Stimulated activated CD4-positive, alpha-beta T cell treated with anti-CD3 and anti-CD28 coated beads, Interleukin-1b, Interleukin-23, amount 100 ng/mL, for 48 hours (primary cell): ENCODE measurements at places on chromosomes 12 and 14.
A peak's percentile ranks its signal among the peaks of the same experiment; 100 is the strongest.

DNA sequence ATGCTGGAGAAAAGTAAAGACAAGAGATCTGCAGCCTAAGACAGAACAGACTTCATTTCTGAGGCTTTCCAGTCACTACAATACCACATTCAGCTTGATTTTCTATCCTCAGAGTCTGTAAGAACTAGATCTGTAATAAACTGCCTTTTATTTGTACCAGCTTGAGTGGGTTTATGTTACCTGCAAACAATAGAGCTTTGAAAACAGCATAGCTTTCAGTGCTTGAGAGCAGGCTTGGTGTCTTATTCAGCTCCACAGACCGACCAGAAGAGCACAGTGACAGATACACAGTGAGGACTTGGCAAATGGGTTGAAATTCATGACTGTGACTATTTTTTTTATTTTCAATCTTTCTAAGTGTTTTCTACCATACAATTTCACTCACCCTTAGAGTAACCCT is 207.8 kb upstream of the OTX2 start:
- no peak for DNase-seq

GRCh38 chr14:103671911-103672310 is 42.9 kb downstream of the KLC1 start:
- DNase-seq = no peak

GRCh38 chr14:91368776-91369416 is 48.7 kb downstream of the CCDC88C start:
- no peak for DNase-seq

- DNase-seq = no peak
Measured at GRCh38 chr14:102539544-102540314, 30.2 kb upstream of the ANKRD9 start.

- DNase-seq = no peak
Measured at GRCh38 chr14:96953875-96954185, 156.6 kb downstream of the VRK1 start.

DNA sequence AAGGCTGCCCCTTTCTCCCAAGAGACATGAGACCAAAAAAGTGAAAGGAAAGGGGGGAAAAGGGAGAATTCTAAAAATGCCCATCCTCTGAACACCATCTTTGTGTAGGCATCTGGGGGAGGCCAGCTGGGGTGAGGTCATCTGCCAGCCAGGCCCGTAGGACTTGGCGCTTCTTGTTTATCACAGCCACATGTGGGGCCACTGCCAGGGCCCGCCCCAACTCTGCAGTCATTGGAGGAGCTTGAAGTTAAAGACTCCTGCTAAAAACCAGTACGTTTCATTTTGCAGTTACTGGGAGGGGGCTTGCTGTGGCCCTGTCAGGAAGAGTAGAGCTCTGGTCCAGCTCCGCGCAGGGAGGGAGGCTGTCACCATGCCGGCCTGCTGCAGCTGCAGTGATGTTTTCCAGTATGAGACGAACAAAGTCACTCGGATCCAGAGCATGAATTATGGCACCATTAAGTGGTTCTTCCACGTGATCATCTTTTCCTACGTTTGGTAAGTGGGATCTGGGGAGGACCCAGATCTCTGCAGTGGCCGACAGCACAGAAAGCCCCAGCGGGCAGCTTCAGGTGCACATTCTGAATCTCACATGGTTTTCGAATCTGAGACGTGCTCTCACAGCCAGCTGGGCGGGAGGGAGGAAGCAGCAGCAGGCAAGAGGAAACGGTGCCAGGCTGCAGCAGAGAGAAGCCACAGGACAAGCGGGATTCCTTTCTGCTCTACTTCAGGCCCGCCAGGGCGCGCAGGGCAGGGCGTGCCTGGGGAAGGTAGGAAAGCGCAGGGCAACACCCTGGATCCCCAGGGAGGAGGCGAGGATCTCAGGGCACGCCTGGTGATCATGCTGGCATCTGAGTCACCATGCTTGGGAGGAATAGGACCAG is at the start of gene P2RX7:
Gene P2RX7, plus strand, starts transcription at position 276 of the 881 bp plus-strand sequence. Its CDS starts 95 bp downstream, at position 371.
- DNase-seq = peak; percentile 46

- DNase-seq = no peak
Measured at GRCh38 chr12:92844151-92844763, 84.8 kb downstream of the EEA1 start.

GRCh38 chr12:1855241-1855640 is 34.9 kb downstream of the LRTM2 start:
- no peak for DNase-seq

DNA sequence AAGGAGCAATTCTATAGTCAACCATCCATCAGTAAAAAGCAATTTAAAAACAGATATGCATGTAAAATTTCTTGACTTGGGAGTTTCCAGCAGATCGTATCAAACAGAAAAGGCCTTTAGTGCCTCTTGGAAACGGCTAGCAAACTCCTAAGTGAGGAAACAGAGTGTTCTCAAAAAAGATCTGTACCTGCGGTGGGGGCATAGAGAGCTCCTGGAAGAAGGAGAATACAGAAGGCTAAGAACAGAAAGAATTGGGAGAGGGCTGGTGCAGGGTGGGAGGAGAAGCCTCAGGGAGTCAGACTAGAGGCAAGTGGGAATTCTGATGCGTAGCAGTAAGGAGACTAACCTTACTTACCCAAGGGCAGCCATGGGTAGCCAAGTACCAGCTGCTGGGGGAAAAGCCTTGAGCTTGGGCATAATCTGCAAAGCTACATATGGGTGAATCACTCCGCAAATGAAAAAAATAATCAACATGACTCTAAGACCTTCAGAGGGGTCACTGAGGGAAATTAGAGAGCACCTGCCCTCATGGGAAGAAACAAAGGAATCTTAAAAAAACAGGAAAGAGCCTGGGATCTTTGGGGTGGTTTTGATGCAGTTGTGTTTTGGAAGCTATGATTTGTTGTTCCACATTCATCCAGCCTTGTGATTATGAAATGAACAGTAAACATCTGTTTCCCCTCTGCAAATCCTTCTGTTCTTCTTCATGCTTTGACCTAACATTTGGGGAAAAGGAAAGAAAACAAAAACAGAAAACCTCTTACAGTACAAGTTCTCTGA is 10.4 kb downstream of the RHOJ start:
- DNase-seq = no peak

GRCh38 chr14:80942191-80942600 is 658 bp upstream of the CEP128 start:
- no peak for DNase-seq

DNA sequence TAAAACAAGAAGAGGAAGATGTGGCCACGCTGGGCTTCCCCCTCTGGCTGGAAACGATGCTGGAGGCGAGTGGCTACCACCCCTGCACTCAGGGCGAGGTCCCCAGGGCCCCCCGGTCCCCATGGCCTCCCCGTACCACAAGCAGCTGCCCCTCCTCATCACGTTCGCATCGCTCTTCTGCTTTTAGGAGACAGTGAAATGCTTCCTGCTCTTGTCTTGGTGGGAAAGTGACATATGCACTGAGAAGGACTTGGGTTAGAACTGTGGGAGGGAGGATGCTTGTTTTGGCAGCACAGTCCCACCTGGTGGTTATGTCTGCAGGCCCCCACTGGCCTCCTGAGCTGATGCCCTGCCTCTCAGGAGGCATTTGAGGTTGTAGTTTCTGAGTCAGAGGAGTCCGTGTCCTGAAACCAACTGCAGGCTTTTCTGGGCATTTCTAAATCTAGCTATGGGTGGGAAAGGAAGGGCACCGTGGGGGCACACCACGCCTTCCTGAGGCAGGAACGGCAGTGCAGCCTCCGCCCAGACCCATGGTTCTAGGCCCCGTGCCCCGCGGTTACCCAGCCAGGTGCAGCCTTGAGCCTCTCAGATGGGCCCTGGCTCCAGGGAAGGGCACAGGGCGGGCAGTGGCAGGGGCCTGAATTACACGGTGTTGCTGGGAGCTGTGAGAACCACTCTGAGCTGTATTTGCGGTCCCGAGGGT is 139.3 kb downstream of the ADGRD1 start:
- peak; percentile 21 for DNase-seq

- no peak for DNase-seq
Measured at GRCh38 chr12:65209655-65210043, 40.3 kb downstream of the LEMD3 start.

GRCh38 chr14:100287202-100287997 is 18.8 kb downstream of the SLC25A29 start:
- DNase-seq = no peak

GRCh38 chr12:124993626-124994436 is at the start of gene BRI3BP:
Gene BRI3BP (plus strand): TSS chr12:124993645. CDS start chr12:124993791, 146 bp downstream.
- DNase-seq = peak; percentile 70

DNA sequence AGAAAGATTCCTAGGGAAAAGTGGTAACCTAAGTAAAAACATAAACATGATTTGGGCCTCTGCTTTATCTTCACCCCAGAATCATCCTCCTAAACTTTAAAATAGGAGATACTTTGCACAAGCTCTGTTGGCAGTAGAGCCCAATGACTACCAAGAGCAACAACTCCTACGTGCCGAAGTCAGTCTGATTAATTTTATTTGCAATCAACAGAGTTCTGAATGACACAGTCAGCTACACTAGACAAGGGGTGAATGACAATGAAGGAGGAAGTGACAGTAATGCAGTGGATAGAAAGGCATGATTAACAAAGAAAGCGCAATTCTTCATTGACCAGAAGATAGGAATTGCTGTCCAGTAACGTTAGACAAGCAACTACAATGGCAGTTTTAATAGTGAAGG is 957.9 kb upstream of the USP15 start:
- no peak for DNase-seq

GRCh38 chr12:1083151-1083888 is 92.3 kb downstream of the ERC1 start:
- DNase-seq = no peak

DNA sequence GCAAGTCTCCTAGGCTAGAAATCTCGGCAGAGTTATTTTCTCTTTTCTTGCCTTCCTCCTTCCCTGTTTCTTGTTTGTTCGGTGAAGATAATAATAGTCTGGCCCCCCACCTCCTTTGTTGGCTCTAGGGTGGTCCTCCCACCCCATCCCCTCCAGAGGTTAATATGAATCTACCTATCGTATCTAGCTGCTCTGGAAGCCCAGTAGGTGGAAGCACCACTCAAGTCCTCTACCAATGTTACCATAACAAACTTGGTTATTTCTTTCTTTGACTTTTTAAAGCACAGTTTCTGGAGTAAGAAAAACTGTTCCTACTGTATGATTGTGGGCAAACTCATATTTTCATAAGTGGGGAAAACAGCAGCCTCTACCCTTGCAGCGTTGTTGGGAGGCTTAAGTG is 19.7 kb upstream of the GRIP1 start:
- no peak for DNase-seq

GRCh38 chr12:124884587-124885438 is 21.1 kb upstream of the SCARB1 start:
- DNase-seq = no peak

DNA sequence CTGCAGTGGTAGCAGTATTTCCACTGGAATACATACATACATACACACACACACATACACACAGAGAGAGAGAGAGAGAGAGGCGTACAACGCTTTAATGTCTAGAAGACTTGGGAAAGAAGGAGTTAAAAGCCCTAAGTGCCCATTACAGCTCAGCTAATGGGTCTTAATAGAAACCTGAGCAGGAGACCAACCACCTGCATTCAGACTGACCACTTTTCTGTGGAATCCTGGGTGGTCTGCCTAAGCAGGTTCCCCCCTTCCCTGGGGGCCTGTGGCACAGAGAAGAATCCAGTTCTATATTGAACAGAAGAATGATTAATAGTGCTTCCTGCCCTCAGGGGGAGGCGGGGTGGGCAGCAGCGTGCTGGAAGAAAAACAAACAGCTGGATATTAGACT is 312.4 kb upstream of the PRKD1 start:
- DNase-seq = no peak

GRCh38 chr14:49692193-49692757 is 645 bp upstream of the KLHDC1 start:
- DNase-seq = no peak

DNA sequence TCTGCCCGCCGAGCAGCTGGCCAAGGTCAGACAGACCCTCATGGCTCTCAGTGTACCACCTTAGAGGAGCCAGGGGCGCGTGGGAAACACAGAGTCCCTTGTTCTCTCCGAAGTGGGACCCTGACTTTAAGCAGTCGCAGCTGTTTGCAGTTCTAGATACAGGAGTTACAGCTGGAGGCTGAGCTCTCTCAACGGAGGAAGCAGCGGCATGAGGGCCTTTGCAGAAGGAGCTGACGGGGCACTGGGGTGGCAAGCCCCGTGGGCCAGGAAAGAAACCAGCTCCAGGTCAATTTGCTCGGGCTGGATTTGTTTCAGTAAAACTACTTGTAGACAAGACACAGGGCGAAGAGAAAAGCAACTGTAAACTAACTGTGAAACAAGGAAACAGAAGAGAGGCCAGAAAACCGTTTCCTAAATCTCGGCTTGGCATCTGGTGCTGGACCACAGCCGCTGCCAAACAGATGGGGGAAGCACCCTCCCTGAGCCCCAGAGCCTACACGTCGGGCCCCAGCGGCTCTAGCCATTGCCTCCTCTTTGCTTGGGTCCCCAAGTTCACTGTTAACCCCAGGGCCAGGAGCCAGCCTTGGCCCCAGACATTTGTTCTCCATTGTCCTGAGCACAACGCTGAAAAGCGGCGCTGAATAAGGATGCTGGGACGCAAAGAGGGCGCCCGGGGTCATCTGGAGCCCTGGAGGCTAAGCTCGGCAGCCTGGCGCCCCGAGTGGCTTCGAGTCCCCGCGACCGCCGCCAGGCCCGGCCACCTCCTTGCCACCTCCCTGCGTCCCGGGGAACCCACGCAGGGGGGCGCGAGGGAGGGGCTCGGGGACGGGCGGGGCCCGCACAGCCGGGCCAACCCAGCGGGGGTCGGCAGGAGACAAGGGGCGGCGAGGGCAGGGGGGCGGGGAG is 914 bp upstream of the PACS2 start:
- DNase-seq = no peak

DNA sequence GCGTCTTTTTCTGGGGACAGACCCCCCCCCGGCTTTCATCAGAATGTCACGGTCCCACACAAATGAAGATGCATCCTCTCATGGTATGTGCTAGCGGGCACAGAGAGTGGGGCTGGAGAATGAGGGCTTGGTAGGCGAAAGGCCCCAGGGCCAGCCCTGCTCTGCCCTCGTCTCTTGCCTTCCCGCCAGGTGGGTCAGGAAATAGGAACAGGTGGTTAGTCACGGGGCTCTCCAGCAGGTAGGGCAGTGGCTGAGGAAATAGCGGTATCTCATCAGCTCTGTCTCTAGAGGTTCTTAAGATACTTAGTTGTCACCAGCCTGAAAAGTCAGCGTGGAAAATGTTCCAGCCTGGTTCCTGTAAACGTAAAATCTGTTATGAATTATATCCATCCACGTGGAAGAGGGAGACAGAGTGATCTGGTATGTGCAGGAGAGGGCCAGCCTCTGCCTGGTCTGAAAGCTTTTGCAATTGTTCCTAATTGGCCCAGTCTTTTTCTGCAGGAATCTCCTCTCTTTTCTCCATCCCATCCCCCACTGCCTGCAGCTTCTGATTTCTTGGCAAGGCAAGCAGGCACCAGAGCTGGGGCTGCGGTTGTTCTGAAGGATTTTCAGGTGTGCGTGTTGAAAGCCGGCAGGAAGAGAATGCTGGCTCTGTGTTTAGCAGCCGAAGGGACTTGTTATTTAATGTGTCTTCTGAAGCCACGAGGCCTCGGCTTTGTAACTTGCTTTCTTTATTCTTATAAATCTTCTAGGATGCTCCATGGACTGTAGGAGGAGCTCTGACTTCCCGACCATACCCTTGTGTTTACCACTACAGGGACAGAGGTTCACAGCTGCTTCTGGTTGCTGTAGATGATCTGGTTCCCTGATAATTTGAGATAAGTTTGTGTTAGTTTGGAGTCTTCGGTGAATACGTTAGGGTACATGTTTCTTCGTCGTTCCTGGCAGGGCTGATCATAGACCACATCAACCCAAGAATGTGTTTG is 131.1 kb downstream of the CACNA1C start:
- no peak for DNase-seq

- DNase-seq = no peak
Measured at GRCh38 chr14:55398679-55399078, 13.0 kb downstream of the ATG14 start.
